ENCODE measurements at places on chromosomes 16 and 17.

- DNase-seq: no peak
Observed at GRCh38 chr17:39705786-39706348, 6.0 kb downstream of the ERBB2 start.

DNA sequence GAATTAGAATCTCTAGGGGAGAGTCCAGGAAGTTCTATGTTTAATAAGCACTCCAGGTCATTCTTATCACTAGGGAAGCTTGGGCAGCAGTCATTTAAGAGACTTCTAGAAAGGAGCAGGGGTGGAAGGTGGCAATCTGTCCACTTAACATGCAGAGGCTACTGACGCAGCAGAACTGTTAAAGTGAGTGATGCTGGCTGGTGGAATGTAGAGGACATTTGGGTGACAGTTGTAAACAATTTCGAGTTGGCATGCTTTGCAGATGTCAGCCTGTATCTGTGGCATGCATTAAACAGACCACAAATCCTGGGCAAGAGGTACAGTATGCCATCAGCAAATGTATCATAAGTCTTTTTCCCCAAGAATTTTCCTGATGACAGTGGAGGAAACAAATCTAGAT, 40.5 kb upstream of the HS3ST3A1 start:
- no peak for DNase-seq

DNA sequence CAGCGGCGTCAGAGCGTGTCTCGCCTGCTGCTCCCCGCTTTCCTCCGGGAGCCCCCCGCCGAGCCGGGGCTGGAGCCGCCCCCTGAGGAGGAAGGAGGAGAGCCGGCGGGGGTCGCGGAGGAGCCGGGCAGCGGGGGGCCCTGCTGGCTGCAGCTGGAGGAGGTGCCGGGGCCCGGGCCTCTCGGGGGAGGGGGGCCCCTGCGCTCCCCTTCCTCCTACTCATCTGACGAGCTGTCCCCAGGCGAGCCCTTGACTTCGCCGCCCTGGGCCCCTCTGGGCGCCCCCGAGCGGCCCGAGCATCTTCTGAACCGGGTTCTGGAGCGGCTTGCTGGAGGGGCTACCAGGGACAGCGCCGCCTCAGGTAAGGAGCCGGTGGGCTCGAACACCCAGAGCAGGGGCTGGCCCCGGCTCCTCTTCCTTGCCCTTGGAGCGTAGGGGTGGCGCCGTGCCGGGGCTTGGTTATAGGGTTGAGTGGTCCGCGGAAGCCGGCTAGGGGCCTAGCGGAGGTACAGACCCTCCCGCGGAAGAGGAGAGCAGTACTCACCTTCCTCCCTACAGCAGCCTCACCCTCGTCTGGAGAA, 841 bp downstream of the RAPGEFL1 start:
- no peak for DNase-seq

- DNase-seq: no peak
Observed at GRCh38 chr17:65228287-65228686, 91.1 kb downstream of the RGS9 start.

All from effector CD4-positive, alpha-beta T cell (primary cell).